Glomerular endothelial cell (primary cell): ENCODE measurements at places on chromosomes 5 and 9. TPM values are rescaled to one million over a fixed set of nuclear protein-coding genes. Genes with fewer than 3 reads are reported as not detected.

Gene AIF1L
- total RNA-seq: 3.1 and 6.4 TPM in 2 replicates

DNA sequence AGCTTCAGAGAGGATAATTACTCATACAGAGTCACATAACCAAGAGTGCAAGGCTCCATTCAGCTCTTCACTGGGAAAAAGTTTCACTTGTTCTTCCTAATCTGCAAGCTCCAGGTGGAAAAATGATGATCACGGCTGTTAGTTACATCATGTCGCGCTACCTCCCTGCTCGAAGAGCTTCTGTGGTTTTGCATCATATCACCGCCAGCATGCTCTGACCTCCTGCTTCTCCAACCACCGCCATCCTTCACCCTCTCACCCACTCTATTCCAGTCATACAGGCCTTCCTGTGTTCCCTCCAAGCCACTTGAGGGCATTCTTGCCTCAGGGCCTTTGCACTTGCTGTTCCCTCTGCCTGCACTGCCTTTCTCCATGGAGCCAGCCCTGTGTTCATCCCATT is 47.1 kb downstream of the COL27A1 start:
- DNase-seq: no peak

DNA sequence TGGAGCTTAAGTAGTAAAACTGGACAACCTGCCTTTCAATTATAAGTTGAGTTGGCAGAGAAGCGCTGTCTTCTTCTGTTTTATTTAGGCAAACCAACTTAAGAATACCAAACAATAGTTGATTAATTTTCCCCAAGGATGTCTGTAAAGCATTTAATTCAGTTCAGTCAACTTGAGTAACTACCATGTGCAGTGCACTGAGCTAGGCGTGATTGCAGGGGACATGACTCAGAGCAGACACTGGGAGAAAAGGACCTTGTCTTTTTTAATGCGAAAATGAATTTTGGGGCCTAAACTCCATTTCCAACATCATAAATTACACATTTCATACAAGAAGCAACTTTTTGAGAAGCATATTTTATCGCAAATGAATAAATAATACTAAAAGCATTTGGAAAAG is 66.3 kb downstream of the FBXL7 start:
- no peak for DNase-seq

Gene SLC44A1
- 20.3 and 28.7 TPM in 2 replicates for total RNA-seq

DNA sequence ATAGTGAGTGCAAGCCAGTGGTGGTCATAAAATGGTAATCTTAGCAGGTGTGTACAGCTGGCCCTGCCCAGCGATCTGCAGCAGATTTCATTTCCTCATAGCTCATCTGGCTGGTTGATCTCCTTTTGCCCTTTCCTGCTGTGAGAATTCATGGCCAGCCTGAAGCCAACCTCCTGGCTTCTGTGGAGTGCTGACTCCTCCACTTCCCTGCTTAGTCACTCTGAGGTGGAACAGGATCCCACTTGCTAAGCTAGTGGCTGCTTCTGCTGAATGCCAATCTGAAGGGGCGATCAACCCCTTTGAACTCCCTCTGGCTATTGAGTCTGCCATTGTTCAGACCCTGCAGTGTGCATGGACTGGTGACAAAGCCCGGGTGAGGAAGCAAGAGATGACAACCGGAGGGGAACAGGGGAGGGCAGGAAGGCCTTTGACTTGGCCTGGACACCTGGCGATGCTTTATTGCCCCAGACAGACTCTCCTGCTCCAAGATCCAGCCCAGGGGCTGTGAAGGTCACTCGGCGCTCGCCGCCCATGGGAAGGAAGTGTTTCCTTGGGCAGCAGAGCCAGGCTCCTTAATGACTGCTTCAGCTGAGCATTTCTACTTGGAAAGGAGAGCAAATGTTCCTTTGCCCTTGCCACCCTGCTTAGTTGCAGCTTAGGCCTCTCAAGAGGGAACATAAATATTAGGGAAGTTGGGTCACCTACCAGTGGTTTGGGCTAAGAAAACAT is 341.1 kb downstream of the ZSWIM6 start:
- no peak for DNase-seq

GRCh38 chr9:2018162-2018643 is 3.1 kb downstream of the SMARCA2 start:
- no peak for DNase-seq

- no peak for DNase-seq
These were observed 147.3 kb downstream of the KCTD16 start for GRCh38 chr5:144318011-144318410.

DNA sequence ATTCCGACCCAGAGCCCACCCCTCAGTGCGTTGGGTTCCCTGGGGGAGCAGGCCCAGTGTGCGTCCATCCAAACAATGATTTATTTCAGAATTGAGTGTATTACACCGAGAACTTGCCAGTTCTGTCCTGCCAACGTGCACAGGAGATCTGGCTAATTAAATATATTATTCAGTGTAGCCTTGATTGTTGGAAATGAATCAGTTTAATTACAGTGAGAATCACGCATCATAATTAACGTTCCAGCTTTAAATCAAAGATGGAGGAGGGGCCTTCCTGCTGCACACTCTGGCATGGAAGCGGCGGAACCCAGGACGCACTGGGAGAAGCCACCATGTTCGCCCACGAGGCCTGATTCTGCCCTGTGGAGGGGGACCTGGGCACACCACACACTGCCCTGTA is 30.7 kb upstream of the TMEM250 start:
- DNase-seq: no peak

Gene PRDM9
- not detected in 2 replicates for total RNA-seq

DNA sequence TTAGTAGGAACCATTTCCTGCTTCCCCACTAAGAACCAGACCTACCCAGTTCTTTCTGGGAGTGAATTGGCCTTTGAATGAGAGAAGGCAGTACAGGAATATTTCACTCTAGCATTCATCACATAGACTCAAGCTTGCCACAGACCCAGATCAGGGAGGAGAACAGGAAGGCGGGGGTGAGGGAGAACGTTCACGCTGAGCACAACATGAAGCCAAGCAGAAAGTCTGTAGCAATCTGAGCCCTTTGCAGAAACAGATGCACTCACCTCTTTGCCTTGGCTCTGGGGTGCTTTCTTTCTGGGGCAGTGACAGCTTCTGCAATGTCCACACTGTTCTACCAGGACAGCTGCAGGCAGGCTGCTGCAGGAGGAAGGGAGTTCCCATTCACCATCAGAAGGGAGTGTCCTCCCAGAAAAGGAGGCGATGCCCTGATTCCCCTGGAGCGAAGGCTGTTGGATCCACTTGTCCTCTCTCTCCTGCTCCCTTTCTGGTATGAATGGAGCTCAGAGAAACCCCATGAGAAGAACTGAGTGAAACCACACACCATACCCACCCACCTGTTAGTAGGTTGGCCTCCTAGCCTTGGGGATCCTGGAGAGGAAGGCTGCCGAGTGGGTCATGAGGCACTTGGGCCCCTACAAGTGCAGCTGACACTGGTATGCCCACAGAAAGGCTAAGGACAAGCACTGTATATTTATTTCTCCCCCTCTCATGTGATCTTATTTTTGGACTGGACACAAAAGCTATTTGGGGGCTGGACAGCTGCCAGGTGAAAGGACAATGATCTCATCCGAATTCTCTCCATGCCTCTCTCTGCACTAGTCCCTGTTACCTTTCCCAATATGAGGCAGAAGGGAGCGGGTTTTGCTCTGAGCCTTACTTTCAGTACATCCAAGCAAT is 11.7 kb upstream of the FGF1 start:
- DNase-seq: no peak

Gene ZBED3
- 7.1 and 12.0 TPM in 2 replicates for total RNA-seq

DNA sequence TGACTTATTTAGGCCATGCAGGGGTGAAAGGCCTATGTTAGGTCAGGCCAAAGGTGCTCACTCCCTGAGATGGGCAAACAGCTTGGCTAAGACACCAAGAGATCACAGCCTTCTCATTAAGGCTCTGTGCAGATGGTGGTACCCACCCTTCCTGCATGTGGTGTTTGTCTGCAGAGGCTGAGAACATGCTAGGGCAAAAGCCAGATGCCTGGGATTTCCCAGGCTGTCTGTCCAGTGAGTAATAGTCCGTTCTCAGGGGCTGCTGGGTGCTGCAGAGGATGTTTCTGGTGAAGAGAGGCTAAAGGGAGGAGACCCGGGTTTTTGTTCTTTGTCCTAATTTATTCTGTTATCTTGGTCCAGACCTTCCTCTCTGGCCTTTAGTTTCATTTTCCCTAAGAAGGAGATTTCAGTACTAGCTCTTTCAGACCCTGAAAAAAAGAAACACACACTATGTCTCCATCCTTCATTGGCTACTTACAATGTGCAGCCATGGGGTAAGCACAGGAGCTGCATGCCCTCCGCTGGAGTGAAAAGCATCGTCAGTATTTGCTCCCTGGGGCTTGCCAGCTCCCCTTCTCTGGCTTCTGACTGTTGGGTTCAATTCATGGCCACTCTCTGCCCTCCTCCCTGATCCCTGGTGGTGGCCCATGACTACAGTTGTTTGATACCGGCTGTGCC is 23.4 kb upstream of the GLRA1 start:
- no peak for DNase-seq

Gene AGXT2
- not detected in 2 replicates for total RNA-seq

GRCh38 chr9:130288393-130288792 is 22.8 kb downstream of the HMCN2 start:
- DNase-seq: no peak

DNA sequence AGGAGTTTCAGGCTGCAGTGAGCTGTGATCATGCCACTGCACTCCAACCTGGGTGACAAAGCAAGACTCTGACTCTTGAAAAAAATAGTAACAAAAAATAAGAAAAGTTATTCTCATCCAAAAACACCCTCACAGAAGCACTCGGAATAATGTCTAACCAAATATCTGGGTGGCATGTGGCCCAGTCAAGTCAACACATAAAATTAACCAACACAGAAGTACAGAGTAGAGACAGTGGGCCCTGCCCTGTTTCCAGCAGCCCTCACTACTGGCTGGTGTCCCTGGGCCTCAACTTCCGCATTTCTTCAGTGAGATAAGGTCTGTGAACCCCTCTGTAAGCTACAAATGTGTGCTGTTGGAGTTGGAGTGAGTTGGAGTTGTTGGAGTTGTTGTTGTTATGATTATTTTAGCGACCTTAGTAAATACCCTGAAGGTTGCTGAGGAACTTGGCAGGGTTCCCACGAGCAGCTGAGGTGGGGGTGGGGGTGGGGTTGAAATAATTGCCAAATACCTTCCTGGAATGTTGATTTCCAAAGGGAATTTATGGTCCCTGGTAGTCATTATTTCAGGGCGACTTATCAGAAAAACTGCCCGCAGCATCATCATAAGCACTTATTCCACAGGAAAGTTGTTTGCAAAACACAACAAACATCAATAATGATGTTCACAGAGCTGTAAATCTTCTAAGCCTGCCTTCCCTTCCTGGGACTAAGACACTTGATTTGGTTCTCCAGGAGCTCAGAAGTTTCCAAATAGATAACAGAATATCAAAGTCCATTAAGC is 30.2 kb downstream of the C5orf15 start:
- no peak for DNase-seq

Gene RABGAP1
- total RNA-seq: 21.7 and 35.5 TPM in 2 replicates

- no peak for DNase-seq
These were observed 216.6 kb downstream of the TLE1 start for GRCh38 chr9:81472701-81473100.

Gene HTR4
- total RNA-seq: not detected in 2 replicates

Gene SLC27A4
- total RNA-seq: 42.7 and 45.1 TPM in 2 replicates
